GM23248 (cell line): ENCODE measurements at places on chromosomes 13 and 19. TPM values are rescaled to one million over a fixed set of nuclear protein-coding genes. Genes with fewer than 3 reads are reported as not detected.

GRCh38 chr19:7879836-7880235, 5.6 kb upstream of the PRR36 start:
- no peak overlapping the region for H3K27ac ChIP-seq
- H3K4me1 ChIP-seq, result no peaks in the 10 kb centered on the region
- no peaks in the 10 kb centered on the region for H3K36me3 ChIP-seq
- no peak overlapping the region for H3K4me3 ChIP-seq
- DNase-seq, result peak; percentile 32

DNA sequence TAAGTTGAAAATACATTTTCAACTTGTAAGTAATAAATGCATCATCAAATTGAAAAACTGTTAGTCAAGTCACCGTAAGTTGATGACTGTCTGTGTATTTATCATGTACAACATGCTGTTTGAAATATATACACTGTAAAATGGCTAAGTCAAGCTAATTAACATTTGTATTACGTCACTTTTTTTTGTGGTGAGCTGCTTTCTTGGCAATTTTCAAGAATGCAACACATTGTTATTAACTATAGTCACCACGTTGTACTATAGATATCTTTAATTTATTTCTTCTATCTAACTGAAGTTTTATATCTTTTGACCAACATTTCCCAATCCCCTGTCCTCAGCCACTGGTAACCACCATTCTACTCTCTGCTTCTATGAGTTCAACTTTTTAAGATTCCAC, 57.0 kb downstream of the RBM26 start:
- peaks cover 12% of the 10 kb centered on the region; the same call in 1 of the 2 replicates for H3K4me1 ChIP-seq
- H3K27me3 ChIP-seq, result no peaks in the 10 kb centered on the region
- H3K4me3 ChIP-seq, result no peak overlapping the region
- H3K27ac ChIP-seq, result no peak overlapping the region
- peaks cover 18% of the 10 kb centered on the region for H3K36me3 ChIP-seq

- DNase-seq, result peak; percentile 53
- peaks cover 31% of the 10 kb centered on the region for H3K4me1 ChIP-seq
- H3K27ac ChIP-seq, result peak overlapping the region; percentile 95
Measured at GRCh38 chr13:111152844-111153243, 37.7 kb downstream of the ARHGEF7 start.

- H3K36me3 ChIP-seq, result no peaks in the 10 kb centered on the region
- peak overlapping the region; percentile 15; the same call in 1 of the 2 replicates for H3K27ac ChIP-seq
- no peaks in the 10 kb centered on the region for H3K27me3 ChIP-seq
- no peak overlapping the region for H3K4me3 ChIP-seq
- DNase-seq, result no peak
Measured at GRCh38 chr13:110392510-110393240, 85.6 kb downstream of the COL4A2 start.

GRCh38 chr19:11435833-11436313, 438 bp downstream of the PRKCSH start:
- peaks cover 21% of the 10 kb centered on the region for H3K36me3 ChIP-seq
- H3K27ac ChIP-seq, result peak overlapping the region; percentile 64
- no peaks in the 10 kb centered on the region for H3K27me3 ChIP-seq
- peak; percentile 69 for DNase-seq
- H3K4me1 ChIP-seq, result peaks cover 8% of the 10 kb centered on the region

- H3K27ac ChIP-seq, result no peak overlapping the region
- H3K4me3 ChIP-seq, result no peak overlapping the region
- no peaks in the 10 kb centered on the region for H3K27me3 ChIP-seq
- H3K4me1 ChIP-seq, result peaks cover 9% of the 10 kb centered on the region
- peak; percentile 67 for DNase-seq
Measured at GRCh38 chr19:21109116-21109515, 27.1 kb downstream of the ZNF714 start.

- no peak overlapping the region for H3K27ac ChIP-seq
- H3K4me1 ChIP-seq, result no peaks in the 10 kb centered on the region
- no peak overlapping the region for H3K4me3 ChIP-seq
- no peaks in the 10 kb centered on the region for H3K36me3 ChIP-seq
Measured at GRCh38 chr13:62682788-62683187, 1267.1 kb upstream of the PCDH20 start.

DNA sequence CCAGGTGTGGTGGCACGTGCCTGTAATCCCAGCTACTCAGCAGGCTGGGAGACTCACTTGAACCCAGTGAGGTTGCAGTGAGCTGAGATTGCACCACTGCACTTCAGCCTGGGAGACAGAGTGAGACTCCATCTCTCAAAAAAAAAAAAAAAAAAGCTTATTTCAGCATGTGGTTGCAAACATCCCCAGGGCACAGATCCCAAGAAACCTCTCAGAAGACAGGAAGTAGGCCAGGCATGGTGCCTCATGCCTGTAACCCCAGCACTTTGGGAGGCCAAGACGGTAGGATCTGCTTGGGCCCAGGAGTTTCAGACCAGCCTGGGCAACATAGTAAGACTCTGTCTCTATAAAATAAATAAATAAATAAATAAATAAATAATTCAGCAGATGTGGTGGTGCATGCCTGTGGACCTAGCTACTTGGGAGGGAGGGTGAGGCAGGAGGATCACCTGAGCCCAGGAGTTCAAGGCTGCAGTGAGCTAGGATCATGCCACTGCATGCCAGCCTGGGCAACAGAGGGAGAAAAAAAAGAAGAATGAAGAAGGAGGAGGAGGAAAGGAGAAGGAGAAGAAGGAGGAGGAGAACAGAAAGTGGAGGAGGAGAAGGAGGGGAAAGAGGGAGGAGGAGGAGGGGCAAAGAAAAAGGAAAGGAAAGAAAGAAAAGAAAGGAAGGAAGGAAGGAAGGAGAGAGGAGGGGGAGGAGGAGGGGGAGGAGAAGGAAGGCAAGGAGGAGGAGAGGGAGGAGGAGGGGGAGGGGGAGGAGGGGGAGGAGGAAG, 4.3 kb upstream of the LRRC8E start:
- no peak overlapping the region for H3K27ac ChIP-seq
- H3K4me1 ChIP-seq, result no peaks in the 10 kb centered on the region
- H3K36me3 ChIP-seq, result no peaks in the 10 kb centered on the region
- peak; percentile 54 for DNase-seq
- no peak overlapping the region for H3K4me3 ChIP-seq

GRCh38 chr19:21134934-21135366, 6.9 kb upstream of the ZNF431 start:
- H3K36me3 ChIP-seq, result no peaks in the 10 kb centered on the region
- no peaks in the 10 kb centered on the region for H3K27me3 ChIP-seq
- no peaks in the 10 kb centered on the region for H3K4me1 ChIP-seq
- H3K4me3 ChIP-seq, result no peak overlapping the region
- DNase-seq, result no peak
- H3K27ac ChIP-seq, result no peak overlapping the region

DNA sequence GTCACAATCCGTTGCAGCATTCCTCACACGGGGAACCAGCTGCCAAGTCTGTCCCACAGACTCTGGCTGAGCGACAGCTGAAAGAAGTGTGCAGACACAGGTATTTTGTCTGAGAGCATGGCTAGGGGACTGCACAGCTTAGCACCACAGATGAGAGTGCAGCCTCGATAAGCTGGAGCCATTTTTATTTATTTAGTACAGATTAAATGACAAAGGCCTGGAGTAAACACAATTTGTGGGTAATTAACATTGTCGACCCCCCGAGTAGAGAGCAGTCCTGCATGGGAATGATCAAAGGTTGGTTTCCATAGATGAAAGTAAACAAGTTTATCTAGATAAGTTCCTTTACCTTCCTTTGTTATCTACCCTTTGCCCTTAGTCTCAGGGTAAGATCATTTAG, 836.2 kb downstream of the DACH1 start:
- H3K36me3 ChIP-seq, result no peaks in the 10 kb centered on the region
- H3K4me3 ChIP-seq, result no peak overlapping the region
- DNase-seq, result no peak
- no peaks in the 10 kb centered on the region for H3K27me3 ChIP-seq
- H3K4me1 ChIP-seq, result no peaks in the 10 kb centered on the region

LGALS4 gene
- total RNA-seq, result not detected in 2 replicates

C19orf85 gene
- not detected in 2 replicates for total RNA-seq

MYO1F gene
- 0.54 and 9.0 TPM in 2 replicates for total RNA-seq
